ENCODE measurements at places on chromosomes 16 and 17.
A peak's percentile ranks its signal among the peaks of the same experiment; 100 is the strongest.

GRCh38 chr17:79579074-79579800 is 31.6 kb downstream of the RBFOX3 start:
- no peak for DNase-seq

- peak; percentile 27 for DNase-seq
Measured at GRCh38 chr16:19583665-19584300, 28.3 kb downstream of the VPS35L start.

- no peak for DNase-seq
Measured at GRCh38 chr17:10089196-10089804, 109.1 kb downstream of the GAS7 start.

DNA sequence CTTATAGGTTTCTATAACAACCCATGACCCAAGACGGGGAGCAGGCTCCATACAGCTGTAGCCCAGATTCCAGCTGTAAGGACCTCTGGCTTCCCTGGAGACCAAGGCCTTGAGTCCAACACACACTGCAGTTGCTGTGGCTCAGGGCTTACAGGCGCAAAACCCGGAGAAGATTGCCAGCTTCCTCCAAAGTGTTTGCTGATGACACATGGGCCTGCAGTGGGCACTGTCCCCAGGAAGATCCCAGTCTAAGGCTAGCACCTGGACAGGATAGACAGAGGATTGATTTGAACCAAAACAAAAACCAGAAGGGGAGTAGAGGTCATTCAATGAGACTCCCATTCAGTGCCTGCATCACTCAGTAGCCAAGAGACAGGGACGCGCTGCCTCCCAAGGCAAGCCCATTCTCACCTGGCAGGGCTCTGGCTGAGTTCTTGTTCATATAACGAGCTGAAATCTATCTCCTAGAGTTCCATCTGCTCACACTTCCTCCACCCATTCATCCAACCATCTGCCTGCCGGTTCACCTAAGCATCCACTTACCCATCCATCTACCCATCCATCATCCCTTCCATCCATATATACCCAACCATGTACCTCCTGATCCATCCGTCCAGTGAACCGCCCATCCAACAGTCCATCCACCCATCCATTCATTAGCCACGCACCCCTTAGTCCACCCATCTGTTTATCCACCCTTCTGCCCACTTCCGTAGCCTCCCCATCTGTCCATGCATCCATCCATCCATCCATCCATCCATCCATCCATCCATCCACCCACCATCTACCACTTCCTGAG is 10.2 kb downstream of the RAB11FIP4 start:
- DNase-seq: no peak

GRCh38 chr17:17545984-17546383 is 45.5 kb downstream of the PEMT start:
- DNase-seq: no peak

DNA sequence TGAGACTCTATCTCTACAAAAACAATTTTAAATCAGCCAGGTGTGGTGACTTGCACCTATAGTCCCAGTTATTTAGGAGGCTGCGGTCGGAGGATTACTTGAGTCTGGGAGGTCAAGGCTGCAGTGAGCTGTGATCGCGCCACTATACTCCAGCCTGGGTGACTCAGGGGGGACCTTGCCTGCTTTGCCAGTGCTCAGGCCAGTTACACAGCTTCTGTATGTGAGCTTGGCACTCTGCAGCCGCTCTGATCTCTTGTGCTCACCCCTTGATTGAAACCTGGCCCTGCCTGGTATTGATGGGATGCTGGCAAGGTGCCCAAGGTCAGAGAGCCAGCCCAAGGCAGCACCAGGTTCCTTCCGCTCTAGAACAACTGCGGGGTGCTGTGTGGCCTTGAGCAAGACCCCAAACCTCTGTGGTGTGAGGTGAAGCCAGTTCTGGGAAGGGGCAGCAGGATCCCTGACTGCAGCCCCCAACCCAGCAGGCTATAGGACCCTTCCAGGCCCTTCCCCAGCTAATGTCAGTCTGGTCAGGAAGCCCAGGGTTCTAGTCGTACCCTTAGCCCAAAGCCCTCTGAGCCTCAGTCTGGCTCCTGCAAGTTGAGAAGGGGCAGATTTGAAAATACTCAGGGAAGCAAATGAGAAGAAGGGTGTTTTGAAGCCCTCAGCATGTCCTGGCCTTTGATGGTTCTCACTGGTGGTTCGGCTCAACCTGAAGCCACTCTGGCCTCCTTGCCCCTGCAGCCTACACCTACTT is 18.9 kb downstream of the MMP15 start:
- DNase-seq: no peak

GRCh38 chr17:78853926-78854394 is 13.3 kb upstream of the USP36 start:
- DNase-seq: no peak

DNA sequence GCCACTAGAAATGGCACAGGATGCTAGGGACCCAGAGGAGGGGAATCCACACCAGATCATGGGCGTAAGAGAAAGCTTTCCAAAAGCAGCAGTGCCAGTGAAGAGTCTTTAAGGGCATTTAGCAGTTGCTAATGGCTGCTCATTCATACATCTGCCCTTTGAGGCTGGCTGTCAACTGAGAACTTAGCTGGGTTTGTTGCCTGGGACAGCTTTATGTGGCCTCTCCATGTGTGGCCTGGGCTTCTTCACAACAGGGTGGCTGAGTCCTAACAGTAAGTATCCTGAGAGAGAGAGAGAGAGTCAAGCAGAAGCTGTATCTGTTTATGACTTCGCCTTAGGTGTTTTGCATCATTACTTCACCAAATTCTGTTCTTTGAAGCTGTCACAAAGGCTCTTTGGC is 286.1 kb upstream of the KCNJ16 start:
- no peak for DNase-seq

- DNase-seq: no peak
Measured at GRCh38 chr17:22128723-22129122, 436.4 kb downstream of the KCNJ18 start.

GRCh38 chr16:1908983-1909382 is 9.2 kb downstream of the HS3ST6 start:
- DNase-seq: no peak

DNA sequence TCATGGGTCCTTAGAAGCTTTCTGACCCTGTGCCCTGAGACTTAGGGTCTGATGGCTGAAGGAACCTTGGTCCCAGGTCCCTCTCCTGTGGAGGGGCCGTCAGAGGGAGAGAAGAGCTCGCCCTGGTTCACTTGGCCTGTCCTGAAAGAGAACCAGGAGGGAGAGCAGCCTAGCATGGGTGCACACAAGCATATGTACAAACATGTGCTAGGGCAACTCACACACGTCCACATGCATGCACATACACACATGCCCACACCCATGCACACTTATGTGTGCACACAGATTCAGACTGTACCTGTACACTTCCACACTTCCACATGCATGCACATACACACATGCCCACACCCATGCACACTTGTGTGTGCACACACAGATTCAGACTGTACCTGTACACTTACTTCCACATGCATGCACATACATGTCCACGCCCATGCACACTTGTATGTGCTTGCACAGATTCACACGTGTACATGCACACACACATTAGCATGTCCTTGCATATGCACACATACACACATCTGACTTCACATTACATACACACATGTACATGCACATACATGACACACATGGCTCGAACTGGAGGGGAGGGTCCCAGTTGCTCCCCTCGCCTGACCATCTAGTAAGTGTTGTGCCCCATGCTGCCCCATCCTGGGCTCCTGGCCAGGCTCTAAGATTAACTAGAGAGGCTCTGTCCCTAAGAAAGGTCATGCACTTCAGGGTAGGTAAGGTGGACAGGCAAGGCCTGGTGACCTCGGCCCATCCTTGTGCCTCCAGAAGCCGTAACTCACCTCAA is 122.0 kb downstream of the METRNL start:
- DNase-seq: no peak
